ENCODE measurements at places on chromosomes 6 and 20.

DNA sequence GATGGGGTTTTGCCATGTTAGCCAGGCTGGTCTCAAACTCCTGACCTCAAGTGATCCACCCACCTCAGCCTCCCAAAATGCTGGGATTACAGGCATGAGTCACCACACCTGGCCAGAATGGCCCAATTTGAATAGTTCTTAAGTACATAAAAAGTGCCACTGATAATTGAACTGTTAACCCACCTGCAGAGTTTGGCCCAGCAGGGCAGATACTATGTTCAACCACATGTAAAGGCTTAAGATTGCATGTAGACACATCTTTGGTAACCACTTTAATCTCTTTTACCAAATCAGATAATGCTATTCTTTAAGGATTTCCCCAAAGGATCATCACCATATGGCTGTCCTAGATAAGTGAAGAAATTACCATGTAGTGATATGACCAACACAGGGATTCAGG lies 21.3 kb upstream of the SGK1 start:
- DNase-seq, result no peak

DNA sequence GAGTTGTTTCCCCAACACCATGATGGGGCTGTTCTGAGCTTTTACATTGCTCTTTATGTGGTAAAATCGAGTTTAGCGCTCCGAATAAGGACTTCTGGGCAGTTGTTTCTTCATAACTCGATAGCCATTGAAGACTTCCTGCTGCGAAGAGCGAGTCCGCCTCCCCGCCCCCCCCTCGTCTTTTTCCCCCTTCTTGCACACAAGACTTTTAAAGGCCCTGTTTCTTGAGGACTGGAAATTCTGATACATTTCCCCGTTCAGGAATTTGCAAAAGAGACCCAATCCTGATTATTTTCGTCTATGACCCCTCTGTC lies 1.5 kb upstream of the CITED2 start:
- no peak for DNase-seq

- DNase-seq, result no peak
Measured at GRCh38 chr20:37451616-37452015, 69.4 kb upstream of the NNAT start.

DNA sequence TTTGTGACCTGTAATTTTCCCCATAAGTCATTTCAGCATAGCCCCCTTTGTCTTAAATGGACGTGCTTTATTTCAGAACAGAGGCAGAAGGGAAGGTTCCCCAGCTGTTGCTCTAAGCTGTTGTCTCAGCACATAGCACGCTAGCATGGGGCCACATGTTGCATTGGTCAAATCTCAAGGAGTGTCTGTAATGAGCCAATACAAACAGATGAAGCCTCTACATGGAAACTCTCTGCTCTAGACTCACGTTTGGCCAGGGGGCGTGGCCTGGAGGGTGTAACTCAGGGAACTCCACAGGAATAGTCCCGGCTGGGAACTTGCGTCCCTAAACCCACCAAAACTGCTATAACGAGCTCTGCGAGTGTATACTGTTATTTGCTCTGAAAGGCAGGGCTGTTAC lies 35.2 kb upstream of the SLC22A2 start:
- DNase-seq, result no peak

GRCh38 chr20:18805881-18806280 lies 7.7 kb upstream of the SCP2D1 start:
- no peak for DNase-seq

GRCh38 chr6:135994857-135995544 lies 143.5 kb downstream of the PDE7B start:
- DNase-seq, result no peak

DNA sequence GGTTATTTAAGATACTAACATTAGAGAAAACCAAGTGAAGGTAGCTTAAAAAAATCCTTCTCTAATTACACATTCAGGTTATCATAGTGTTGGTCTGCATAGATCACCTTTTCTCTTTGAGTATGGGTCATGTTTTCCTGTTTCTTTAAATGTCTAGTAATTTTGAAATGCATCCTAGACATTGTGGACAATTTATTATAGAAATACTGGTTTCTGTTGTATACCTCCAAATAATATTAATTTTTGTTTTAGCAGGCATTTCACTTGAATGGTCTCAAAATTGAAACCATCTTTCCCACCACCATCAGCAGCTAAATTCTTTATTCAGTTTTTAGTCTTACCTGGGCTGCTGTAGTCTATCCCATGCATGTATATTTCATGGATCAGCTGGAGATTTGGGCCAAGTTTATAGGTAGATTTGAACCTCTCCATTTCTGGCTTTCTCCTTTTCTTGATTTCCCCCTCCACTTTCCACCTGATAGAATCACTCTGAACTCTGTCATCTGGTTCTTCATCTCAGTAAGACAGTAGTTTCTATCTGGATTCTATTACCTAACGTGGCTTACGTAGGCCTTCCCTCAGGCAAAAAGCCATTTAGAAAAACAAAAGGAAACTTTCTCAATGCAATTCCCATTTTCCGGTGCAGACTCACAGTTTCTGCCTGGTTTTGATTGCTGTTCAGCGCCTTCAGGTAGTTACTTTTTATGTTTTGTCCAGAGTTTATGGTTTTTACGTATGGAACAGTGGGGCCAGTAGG lies 52.3 kb downstream of the ZFAND3 start:
- DNase-seq, result no peak

- no peak for DNase-seq
Measured at GRCh38 chr6:2632976-2633584, 117.6 kb downstream of the MYLK4 start.

DNA sequence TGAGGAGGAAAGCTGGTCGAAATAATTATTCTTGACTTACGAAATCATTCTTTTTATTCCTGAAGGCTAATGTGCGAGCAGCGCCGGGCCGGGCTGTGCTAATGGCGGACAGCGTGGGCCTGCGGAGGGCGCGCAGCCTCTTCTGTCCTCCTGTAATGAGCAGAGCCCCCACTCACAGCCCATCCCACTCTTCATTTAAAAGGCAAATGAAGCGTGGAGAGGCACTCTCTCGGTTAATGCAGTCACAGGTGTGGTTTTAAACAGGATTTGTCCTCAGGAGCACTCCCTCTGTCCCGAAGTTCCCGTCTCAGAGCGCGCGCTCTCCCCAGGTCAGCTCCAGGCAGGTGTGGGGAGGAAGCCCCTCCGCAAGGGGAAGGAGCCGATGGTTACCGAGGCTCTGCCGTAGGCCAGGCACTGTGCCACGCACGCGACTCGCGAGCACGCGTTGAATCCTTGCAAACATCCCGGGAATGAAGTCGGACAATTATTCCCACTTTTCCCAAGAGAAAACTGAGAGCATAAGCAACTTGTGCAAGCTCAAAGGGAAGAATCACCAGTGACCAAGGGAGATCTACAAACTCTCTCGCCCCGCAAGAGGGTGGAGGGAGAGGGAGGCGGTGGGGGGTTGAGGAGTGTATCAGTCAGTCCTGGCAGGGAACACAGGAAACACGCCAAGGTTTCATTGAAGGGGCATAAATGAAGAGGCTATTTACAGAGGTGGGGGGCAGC lies 35.5 kb upstream of the ZFAND3 start:
- no peak for DNase-seq

GRCh38 chr6:143356101-143356880 lies 94.2 kb downstream of the ADAT2 start:
- no peak for DNase-seq

GRCh38 chr6:53639520-53639919 lies 26.0 kb downstream of the KLHL31 start:
- no peak for DNase-seq

GRCh38 chr20:37424062-37424851 lies 78.3 kb downstream of the SRC start:
- no peak for DNase-seq

- DNase-seq, result no peak
Measured at GRCh38 chr6:81002126-81002525, 750.4 kb downstream of the TENT5A start.

DNA sequence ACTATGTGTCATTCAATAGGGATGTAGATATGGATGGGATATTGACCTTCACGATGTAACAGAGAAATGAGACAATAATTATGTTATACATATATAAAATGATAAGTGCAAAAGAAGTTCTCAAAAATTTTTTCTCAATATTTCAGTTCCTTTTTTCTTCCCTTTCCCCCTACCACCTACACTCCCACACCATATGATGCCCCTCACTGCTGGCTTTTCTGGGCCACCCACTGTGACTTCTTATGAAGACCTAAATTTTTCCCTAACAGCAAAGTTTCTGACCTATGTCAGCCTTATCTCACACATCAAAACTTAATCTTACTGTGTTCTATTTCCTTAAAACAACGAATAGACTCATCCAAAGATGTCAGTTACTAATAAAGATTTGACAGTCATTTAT lies 89.9 kb upstream of the MYLIP start:
- no peak for DNase-seq

DNA sequence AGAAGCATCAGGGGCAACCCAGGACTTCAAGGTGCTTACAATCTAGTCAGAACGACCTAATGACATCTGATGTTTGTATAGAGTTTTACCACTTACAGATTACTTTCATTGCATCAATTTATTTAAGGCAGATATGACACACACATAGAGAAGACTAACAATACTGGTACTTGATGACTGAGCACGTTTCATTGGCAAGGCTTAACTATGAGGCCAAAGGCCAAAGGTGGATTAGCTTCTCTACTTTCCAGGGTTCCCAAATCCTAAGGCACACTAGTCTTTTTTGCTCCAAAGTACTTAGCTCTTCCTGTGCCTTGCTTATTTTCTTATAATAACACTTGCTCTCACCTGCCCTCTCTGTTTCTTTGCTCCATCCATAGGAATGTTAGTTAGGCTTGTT lies 406.2 kb downstream of the ZFAND3 start:
- DNase-seq, result no peak
